Activated naive CD4-positive, alpha-beta T cell treated with anti-CD3 and anti-CD28 coated beads for 36 hours (primary cell): ENCODE measurements at places on chromosomes 2 and 18. TPM values are rescaled to one million over a fixed set of nuclear protein-coding genes. Genes with fewer than 3 reads are reported as not detected.

Gene SLC8A1
- 0.99 TPM for total RNA-seq

GRCh38 chr18:48543228-48543627 is 4.4 kb downstream of the CTIF start:
- peaks cover 7% of the 10 kb centered on the region for H3K4me1 ChIP-seq
- no peak overlapping the region for H3K4me3 ChIP-seq
- peaks cover 26% of the 10 kb centered on the region for H3K27me3 ChIP-seq

Gene FSHR
- total RNA-seq, result not detected

- no peak overlapping the region for H3K4me3 ChIP-seq
- peaks cover 5% of the 10 kb centered on the region for H3K4me1 ChIP-seq
- DNase-seq, result no peak
- H3K27ac ChIP-seq, result no peak overlapping the region
- no peaks in the 10 kb centered on the region for H3K27me3 ChIP-seq
Measured at GRCh38 chr2:102401456-102401855, 21.5 kb upstream of the IL18RAP start.

Gene MAPRE3
- 3.8 TPM for total RNA-seq

GRCh38 chr2:141329964-141330363 is 800.9 kb downstream of the LRP1B start:
- no peaks in the 10 kb centered on the region for H3K4me1 ChIP-seq
- H3K27me3 ChIP-seq, result no peaks in the 10 kb centered on the region
- H3K27ac ChIP-seq, result no peak overlapping the region
- no peaks in the 10 kb centered on the region for H3K36me3 ChIP-seq
- no peak for DNase-seq
- no peak overlapping the region for H3K4me3 ChIP-seq

GRCh38 chr2:171793691-171794678 is 100.1 kb downstream of the SLC25A12 start:
- peaks cover 17% of the 10 kb centered on the region for H3K4me1 ChIP-seq
- no peak overlapping the region for H3K27ac ChIP-seq
- no peak overlapping the region for H3K4me3 ChIP-seq
- H3K36me3 ChIP-seq, result peaks cover 19% of the 10 kb centered on the region

DNA sequence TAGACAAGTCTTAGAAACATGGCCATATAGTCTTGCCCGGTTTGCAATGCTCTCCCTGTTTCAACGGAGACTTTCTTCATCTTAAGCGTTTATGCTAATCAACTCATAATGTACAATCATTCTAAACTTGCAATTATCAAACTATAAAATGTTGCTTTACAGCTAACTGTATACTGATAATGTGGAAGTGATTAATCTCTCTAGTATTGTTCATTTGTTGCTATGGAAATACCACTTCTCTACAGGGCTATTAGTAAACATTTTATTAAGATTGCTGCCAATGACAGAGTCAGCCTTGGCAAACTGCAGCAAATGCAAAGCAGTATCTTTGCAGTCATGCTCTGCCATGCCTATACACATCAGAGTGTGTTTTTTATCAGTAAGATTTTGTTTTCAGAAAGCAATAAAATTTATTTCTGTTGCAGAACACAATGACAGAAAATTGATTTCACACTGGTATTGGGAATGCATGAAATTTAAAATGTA is 1201.8 kb upstream of the CDH2 start:
- H3K4me3 ChIP-seq, result no peak overlapping the region
- H3K36me3 ChIP-seq, result no peaks in the 10 kb centered on the region
- no peaks in the 10 kb centered on the region for H3K4me1 ChIP-seq
- DNase-seq, result no peak

DNA sequence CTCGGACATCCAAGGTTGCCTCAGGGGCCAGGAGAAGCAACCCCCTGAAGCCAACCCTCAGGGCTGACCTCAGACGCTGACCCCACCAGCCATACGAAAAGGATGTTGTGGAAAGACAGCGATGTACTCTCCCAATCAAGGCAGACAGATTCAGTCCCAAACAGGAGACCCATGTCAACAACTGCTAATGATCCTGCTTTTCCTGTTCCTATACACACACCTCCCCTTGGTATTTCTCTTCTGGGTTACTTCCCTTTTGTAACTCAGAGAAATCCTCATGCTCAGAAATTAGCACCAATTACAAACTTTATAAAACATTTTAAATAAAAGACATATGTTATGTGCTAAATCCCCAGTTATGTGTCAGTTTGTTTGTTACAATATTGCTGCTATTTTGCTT is 120.8 kb downstream of the PID1 start:
- H3K36me3 ChIP-seq, result no peaks in the 10 kb centered on the region
- H3K27ac ChIP-seq, result no peak overlapping the region
- DNase-seq, result no peak
- H3K4me3 ChIP-seq, result no peak overlapping the region
- H3K27me3 ChIP-seq, result no peaks in the 10 kb centered on the region
- no peaks in the 10 kb centered on the region for H3K4me1 ChIP-seq
